ENCODE measurements at places on chromosomes 2 and 18. TPM values are rescaled to one million over a fixed set of nuclear protein-coding genes. Genes with fewer than 3 reads are reported as not detected.

DNA sequence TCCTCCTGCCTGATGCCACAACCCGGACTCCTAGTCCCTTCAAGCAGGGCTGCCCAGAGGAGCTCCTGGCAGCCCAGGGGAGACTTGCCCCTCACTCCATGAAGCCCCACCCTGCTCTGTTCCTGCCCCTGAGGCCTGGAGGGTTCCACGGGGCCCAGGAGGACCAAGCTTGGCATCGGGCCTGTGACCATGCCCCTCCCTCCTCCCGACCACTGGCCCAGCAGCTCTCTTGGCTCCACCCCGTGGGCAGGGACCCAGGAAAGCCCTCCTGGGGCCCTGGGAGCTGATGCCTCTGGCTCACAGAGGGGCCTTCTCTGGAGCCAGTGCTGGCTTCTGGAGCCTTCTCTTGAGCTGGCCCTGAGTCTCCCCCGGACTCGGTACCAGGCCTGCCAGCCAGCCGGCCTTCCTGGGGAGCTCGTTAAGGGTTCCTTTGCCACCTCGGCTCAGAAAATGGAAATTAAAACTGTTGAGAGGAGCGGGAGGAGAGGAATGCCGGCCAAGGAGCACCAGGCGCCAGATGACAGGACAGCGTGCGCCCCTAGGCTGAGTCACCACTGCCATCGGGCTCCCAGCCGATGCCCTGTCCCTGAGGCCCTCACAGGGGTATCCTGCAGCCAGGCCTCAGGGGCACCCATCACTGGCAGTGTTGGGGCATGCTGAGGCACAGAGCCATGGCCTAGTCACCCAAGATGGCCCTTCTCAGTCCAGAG, 40.6 kb upstream of the SNED1 start:
- DNase-seq = peak; percentile 72

DNA sequence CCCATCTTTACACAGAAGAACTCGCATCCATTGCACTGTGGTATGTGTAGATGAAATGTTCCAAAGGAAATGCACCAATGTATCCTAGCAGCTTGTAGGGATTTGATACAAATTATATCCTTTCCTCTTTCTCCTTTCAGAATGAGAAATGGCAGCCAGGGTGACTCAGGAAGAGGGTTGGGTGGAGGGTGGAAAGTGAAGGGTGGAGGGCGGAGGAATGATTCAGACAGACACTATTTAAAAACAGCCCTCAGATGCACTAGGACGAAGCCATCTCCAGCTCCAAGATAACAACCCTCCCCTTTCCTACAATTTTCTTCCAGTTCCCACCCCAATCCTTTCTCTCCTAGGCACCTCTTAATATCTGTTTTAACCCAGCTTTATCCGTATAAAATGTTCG, 96.2 kb upstream of the STK39 start:
- no peak for DNase-seq

DNA sequence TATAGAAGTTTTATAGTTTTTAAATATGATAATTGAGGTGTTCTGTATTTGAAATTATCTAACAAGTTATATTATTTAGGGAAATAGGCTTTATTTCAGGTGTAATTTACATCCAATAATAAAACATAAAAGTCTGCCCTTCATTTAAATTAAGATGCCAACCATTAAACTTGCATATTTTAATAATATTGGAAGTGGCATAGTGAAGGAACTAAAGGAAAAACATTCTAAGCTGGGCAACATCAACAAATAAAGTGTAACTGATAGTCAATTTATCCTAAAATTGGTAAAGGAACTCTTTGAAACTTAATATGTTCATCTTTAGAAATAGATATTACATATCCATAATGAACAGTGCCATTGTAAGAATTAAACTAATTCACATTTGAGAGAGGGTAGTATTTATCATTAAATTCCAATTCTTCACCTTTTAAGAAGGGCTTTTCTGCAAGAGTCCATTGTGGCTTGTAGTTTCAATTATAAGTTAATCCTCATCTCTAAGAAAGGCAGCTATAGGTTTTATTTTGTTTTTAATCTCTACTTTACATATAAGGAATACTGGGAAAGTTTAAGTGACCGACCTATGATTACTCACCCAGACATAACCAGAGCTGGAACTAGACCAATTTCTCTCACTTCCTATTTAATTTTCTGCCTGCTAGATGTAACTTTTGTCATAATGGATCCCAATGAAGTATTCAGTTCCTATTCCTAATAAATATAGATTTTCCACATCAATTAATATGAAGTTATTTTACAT, 401.6 kb downstream of the XIRP2 start:
- DNase-seq = no peak

- DNase-seq = no peak
Observed at GRCh38 chr2:12201369-12201768, 454.9 kb downstream of the LPIN1 start.

- DNase-seq = no peak
Observed at GRCh38 chr2:98483257-98483861, 38.7 kb downstream of the INPP4A start.

DNA sequence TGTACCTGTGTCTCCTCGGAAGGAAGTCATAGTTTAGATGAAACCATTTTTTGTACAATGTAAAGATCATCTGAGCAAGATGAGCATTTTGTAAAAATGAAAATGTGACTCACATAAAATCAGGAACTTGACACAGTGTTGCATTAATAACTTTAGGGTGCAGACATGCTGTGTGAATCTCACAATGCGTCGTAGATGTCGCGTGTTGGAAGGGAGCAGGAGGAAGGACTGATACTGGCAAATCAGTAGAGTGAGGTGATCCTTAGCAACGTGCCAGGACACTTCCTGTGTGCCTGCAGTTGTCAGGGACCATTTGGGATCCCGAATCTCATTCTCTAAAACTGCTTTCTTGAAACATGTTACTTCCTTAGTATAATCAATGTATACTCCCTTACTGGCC, 103.1 kb downstream of the SH3BP4 start:
- no peak for DNase-seq

DNA sequence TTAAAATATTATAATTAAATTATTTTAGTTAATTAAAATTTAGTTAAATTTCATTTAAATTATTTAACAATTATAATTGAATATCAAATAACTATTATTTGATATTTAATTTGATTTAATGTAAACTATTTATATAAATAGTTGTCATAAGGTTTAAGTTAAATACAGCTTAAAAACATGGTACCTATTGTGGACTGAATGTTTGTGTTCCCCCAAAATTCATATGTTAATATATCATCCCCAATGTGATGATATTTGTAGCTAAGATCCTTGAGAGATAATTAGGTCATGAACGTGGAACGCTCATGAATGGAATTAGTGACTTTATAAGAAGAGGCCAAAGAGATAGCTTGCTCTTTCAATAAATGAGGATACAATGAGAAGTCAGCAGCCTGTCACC, 505.7 kb upstream of the LRATD1 start:
- no peak for DNase-seq

DNA sequence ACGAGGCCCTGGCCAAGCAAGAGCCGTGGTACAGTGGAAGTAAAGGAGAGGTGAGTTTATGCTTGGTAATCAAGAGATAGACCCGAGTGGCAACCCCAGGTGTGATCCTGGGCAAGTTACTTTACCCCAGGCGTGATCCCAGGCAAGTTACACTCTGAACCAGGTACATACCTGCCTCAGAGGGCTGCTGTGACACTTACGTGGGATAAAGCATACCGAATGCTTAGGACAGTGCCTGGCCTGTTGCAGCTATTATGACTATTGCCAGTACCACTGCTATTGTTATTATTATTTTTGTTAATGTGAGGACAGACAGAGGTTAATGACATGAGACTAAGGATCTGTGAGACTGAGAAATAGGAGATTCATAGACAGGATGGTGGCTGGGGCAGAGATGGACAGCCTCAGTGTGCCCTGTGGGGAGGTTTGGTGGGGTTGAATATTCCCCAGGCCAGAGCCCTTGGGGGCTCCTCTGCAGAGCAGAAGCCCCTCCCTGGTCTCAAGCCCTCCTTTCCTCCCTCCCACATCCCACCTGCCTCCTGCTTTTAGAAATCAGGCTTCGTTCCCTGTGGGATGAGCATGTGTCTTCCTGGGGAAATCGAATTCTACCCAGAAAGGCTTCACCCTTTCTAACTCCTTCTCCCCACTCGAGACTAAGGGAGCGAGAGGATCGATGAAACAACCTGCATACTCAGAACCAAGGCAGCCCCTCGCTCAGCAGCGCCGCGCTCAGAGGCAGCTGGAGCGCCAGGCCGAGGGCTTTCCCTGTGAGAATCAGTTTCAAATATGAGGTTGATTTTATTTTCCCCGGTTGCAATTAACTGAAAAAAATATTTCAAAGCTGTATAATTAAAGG, 62.0 kb upstream of the SIX3 start:
- DNase-seq = no peak

The METTL4 gene
- 10.3 TPM for total RNA-seq

The PARD3B gene
- 24.6 TPM for total RNA-seq

The EFR3B gene
- total RNA-seq = 9.2 TPM

The MBD5 gene
- 32.5 TPM for total RNA-seq

All from left lung (tissue), 14 donors.